ENCODE measurements at places on chromosomes 6 and 20.
A peak's percentile ranks its signal among the peaks of the same experiment; 100 is the strongest.

DNA sequence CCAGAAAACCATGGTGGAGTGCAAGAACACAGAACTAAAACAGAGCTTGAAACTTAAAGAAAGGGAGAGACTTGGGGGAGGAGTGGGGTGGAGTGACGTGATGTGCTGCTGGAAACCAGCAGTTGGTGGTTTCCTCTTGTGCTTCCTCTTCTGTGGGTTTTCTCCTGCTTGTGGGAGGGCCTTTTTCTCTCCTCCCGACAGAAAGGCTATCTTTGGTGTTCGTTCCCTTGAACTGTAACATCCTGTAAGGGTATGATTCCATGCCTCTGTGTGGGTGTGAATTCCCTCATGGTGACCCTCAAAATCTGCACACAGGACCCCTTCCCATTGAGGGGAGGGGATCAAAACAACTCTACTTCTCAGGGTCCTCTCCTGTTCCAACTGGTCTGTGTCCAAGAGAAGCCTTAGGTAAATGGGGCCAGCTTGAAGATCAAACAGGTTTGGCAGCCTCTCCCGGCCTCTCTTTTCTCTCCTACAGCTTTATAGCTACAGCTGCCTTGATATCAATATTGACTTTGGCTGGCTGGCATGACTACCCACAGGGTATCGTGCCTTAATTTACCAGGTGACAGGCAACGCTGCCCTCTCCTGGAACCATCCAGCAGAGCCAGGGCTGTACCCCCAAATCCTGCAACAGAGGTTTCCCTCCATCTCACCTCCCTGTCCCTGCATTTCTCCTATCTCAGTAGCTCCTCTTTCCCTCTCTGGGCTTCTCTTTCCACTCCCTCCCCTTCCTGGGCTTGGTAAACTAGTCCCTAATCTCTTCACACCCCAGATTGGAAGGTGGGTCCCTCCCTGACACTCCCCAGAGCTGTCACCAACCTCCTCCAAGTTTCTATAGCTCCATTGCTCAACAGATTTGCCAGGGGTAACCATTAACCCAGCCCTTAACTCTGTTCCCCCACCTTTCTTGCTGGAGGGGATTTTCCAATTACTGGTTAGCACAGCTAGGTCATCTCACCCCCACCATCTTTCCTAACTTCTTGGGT, 1.5 kb upstream of the MSH5 start:
- peak; percentile 80 for DNase-seq

DNA sequence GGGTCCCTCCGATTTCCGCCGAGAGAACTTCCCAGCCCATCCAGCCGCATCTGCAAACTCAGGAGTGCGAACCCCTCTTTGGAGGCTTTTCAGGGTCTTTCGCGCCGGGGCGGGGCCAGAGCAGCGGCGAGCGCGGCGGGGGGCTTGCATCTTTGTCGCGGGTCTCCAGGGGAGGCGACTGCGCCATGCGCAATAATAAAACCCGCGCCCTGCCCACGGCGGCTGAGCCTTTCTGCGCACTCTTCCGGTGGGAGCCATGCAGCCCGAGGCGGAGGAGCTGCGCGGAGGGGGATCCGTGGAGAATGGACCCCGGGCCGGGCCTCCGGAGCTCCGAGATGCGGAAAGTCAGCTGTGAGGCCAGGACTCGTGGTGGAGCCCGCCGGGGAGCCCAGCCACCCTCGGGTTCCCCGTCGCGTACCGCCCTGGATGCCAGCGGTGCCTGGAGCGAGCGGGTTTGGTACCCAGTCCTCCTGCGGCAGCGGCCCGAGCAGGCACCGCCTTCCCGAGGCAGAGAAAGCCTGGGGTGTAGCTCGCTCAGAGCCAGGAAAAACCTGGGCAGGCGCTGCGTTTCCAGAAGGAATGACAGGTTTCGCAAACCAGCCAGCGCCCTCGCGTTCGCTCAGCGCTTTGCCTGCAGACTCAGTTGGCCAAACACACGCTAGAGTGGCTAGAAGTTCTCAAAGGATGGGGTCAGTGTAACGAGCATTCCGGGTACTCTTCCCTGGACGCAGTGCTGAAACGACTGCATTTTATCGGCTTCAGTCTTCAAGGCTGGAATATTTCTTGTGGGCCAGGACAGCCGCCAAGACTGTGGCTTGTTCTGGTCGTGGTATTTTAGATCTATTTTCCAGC, 1.2 kb downstream of the AKAP12 start:
- peak; percentile 68 for DNase-seq

DNA sequence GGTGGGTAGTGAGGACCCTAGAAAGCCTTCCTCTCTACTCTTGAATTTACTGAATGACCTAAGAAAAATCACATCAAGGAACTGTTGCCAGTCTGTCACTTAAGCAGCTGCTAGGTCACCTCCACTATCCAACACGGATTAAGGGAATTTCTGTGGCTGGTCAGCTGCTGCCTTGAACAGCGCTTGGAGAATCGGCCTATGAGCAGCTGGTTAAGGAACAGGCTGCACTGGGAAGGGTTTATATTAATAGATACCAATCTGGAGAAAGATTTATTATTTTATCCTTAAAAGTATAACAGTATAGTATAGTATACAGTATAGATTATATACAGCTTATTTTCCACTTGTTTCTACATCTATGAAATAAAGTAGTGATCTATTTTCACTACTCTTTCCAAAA, 6.5 kb downstream of the PTPRK start:
- DNase-seq, result no peak

DNA sequence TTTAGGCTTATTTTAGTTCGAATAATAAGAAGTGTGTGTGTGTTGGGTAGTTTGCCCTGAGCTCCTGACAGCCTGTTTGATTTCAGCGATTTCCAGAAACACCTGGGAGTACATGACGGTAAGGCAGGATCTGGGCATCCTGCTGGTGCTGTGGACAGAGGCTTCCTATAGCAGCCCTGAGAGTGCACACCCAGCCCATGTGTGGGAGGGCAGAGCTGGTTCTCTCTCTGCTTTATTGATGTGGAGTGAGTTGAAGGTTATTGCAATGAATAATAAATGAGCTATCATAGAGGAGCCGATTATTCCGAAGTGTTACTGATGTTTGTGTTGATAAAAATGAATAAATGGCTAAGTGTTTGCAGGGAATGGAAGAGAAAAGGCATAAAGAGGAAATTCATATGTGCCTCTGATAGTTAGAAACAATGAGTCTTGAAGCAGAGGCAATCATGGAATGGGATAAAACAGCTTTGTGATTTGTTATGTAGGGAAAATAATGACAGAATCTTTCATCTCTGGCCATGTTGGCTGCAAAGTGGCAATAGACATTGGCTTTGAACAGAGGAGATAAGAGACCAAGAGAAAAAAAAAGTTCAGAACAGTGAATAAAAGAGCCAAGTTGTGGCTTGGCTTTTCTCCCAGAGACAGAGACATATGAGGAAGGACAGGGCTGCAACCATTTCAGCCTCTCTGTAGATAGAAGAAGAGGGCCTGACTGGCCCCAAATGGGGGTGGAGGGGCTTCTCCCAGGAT, 166.2 kb upstream of the CHD6 start:
- DNase-seq, result no peak

GRCh38 chr6:14635934-14636591, 518.5 kb downstream of the CD83 start:
- no peak for DNase-seq

DNA sequence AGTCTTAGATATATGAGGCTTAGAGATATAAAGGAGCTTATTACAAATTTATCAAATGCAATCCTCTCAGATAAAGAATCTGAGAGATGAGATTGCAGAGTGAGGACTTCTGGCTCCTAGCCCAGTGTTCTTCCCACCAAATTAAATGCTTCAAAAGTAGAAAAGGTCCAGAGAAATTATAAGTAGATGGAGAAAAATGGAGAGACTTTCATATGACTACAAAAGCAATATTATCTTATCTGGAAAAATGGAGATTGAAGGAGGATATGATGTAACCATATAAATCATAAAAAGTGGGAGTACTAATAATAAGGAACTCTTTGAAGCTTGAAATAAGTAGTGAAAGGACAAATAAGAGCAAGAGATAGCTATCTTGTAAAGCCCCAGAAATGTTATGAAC, 2.8 kb downstream of the KCTD20 start:
- no peak for DNase-seq
